ELR (cell line): ENCODE measurements at places on chromosomes 13 and 19.

DNA sequence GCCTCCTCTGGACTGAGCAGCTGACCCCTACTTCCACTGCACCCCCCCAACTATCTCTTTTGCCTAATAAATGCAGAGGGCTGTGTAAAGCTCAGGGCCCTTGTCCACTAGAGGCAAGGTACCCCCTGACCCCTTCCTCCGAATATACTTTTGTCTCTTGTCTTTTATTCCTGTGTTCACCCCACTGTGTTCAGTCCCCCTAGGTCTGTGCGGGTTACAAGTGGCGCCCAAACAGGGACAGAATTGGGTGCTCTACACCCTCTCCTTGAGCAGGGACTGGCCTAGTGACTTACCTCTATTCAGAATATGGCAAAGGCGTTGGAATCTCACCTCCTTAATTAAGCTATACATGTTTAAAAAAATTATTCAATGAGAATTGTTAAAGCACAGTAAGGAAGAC, 15.0 kb downstream of the ZNF350 start:
- DNase-seq = peak; percentile 7

- DNase-seq = peak; percentile 42
These were observed 187.2 kb downstream of the ITGBL1 start for GRCh38 chr13:101639711-101640110.

DNA sequence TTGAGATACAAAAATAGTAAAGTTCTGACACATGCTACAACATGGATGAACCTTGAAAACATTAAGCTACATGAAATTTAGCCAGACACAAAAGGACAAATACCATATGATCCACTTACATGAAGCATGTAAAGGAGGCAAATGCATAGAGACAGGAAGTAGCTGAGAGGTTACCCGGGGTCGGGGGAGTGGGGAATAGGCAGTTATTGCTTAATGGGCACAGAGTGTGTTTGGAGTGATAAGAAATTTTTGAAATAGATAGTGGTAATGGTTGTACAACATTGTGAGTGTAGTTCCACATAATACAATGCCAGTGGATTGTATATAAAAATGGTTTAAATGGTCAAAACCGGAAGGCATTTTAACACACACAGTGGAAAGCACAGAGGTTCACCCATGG, 4.3 kb downstream of the N4BP2L1 start:
- no peak for DNase-seq

DNA sequence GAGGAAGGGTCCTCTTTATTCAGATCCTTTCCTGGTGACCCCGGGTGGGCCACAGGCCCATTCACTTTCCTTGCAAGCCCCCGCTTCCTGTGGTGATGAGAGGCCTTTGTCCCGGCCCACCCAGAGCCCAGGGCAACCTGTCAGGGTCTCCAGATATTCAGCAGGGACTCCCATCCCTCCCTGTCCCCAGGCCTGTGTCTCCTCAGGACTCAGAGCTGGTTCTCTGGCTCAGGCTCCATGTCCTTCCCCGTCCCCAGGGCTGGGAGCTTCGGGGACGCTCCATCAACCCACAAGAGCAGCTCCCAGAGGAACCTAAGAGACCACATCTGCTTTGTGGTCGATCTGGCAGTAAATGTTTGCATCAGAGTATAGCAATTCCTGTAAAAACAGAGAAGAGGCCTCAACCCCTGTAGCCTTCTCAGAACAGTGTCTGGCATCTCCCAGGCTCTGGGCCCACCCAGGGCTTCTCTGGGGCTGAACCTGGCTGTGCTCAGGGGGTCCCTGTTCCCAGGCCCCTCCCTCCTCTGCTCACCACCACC, 7.8 kb downstream of the CEACAM4 start:
- DNase-seq = no peak

- no peak for DNase-seq
These were observed 350.0 kb downstream of the ZNF536 start for GRCh38 chr19:30722186-30722585.

GRCh38 chr13:79404361-79404760, 1.7 kb downstream of the RBM26 start:
- DNase-seq = peak; percentile 22

GRCh38 chr13:95204231-95204765, 97.0 kb downstream of the ABCC4 start:
- DNase-seq = no peak

GRCh38 chr13:97125810-97126738, 96.1 kb upstream of the MBNL2 start:
- peak; percentile 52 for DNase-seq

GRCh38 chr13:113148940-113149503, 9.4 kb upstream of the PROZ start:
- no peak for DNase-seq

- no peak for DNase-seq
These were observed 292.6 kb downstream of the TDRD3 start for GRCh38 chr13:60689571-60689970.

- DNase-seq = no peak
These were observed 1.8 kb upstream of the ADGRE5 start for GRCh38 chr19:14379294-14380065.

DNA sequence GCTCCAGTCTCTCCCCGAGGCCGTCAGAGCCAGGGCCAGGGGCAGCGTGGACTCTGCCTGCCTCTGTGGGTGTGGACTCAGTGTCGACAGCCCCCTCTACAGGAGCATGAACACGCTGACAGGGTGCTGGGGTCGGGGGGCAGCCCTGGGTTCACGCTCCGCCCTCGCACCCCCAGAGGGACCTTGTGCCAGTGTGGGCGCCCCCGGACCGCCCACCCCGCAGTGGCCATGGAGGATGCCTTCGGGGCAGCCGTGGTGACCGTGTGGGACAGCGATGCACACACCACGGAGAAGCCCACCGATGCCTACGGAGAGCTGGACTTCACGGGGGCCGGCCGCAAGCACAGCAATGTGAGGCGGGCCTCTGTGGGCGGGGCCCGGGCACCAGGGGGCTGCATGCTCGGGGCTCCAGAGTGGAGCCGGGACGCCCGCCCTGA, 8.3 kb downstream of the TRPM4 start:
- DNase-seq = no peak

DNA sequence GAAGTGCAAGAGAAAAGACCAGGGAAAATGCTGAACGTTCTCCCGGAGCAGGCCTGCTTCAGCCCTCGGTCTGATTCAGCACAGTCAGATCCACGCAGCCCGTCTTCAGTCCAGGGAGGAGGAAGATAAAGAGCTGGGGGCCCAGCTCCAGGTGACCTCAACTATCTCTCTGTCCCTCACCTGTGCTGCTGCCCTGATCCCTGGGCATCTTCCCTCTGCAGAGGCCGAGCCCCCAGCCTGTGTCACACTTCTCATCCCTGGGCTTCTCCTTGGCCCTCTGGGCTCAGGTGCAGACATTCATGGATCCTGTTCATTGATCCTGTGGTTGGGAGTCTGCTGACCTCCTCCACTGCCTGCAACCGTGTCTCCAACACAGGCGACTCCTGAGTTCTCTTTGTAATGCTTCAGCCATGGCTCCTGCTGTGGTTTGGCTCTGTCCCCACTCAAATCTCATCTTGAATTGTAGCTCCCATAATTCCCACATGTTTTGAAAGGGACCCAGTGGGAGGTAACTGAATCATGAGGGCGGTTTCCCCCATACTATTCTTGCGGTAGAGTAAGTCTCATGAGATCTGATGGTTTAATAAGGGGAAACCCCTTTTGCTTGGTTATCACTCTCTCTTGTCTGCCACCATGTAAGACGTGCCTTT, 27.9 kb downstream of the COL4A2 start:
- DNase-seq = no peak

- DNase-seq = no peak
These were observed 8.1 kb upstream of the SDHAF1 start for GRCh38 chr19:35986664-35987570.

DNA sequence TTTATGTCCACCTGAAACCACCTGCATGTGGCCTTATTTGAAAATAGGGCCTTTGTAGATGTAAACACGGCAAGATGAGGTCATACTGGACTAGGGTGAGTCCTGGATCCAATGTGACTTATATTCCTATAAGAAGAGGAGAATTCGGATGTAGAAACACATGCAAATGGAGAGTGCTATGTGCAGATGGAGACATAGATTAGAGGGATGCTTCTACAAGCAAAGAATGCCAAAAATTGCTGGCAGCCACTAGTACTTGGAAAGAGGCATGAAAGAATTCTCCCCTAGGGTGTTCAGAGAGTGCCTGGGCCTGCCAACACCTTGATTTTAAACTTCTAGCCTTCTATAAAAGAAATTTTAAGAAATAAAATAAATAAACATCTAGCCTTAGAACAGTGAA, 226.1 kb downstream of the RFC3 start:
- peak; percentile 53 for DNase-seq

DNA sequence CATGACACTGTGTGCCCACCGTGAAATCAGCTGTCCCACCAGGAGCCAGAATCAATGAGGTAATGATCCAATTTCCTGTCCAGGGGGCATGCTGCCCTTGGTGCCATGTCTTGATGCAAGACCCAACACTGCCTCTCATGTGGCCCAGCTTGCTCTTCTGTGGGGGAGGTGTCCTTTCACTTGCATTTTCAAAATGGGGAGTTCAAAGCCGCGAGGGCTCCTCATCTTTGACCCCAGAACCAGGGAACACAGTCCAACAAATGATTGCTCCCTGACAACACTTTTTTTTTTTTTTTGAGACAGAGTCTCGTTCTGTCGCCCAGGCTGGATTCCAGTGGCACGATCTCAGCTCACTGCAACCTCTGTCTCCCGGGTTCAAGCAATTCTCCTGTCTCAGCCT, 64.1 kb downstream of the FGF9 start:
- no peak for DNase-seq

DNA sequence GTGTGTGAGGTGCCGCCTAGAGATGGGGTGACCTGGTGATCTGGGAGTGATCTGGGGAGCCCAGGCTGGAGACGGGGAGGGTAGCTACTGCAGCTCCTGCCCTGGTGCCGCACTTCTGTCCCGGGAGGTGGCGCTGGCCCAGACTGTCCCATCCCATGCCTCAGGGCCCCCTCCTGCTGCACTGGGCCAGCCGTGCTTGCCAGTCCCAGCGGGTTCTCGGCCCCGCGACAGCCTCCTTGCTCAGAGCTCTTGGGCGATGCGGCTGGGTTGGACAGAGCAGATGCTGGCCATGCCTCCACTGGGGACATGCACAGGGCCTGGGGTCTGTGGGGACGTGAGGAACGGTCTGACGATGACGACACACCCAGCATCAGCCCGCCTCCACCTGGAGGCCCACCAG, 2.5 kb downstream of the RAX2 start:
- no peak for DNase-seq

DNA sequence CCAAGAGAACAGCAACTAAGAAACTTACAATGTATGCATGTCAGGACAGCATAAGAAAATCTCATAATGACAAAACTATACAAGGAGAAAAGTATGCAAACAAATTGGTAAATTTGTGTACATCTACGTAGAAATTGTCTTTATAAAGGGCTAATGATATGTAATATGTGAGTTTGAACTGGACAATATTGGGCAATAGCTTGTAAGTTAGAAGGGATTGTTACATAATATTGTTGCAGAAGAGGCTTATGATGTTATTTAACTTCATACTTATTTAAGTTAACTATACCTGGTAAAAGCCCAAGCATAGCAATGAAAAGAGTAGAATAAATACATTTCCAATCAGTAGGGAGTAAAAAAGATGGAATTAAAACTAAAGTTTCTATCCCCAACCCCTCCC, 134.0 kb downstream of the MAB21L1 start:
- no peak for DNase-seq
